CD14-positive monocyte (primary cell): ENCODE measurements at places on chromosomes 13 and 19. TPM values are rescaled to one million over a fixed set of nuclear protein-coding genes. Genes with fewer than 3 reads are reported as not detected.

GRCh38 chr19:9075064-9075949, 11.6 kb upstream of the OR1M1 start:
- H3K27ac ChIP-seq = no peak overlapping the region
- no peaks in the 10 kb centered on the region for H3K36me3 ChIP-seq
- H3K27me3 ChIP-seq = no peaks in the 10 kb centered on the region
- H3K4me1 ChIP-seq = no peaks in the 10 kb centered on the region
- H3K4me3 ChIP-seq = no peak overlapping the region

DNA sequence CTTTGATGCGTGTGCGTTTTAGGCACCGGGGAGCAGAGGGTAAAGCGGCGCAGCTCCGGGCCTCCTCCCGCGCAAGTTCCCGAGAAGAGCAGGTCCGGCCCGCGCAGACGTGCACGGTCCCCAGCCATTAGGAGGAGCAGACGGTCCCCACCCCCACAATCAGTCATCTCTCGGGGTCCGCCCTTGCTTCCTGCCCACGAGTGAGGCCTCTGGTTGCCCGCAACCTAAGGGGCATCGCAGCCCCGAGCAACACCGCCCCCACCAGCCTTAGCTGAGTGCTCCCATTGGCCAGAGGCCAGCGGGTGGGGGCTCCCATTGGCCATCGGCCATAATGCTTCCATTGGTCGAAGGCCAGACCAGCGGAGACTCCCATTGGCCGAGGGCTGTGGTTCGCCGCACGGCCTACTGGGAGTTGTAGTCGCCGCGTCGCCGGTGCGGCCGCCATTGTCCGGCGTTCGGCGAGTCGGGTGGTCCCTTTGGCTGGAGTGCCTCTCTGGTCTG, at the start of gene ZNF8:
Gene ZNF8, plus strand, starts transcription at position 415 of the 501 bp plus-strand sequence. CDS start 127 bp downstream, outside the sequence.
- H3K27ac ChIP-seq = peak within 1 kb of the TSS; percentile 75
- H3K4me3 ChIP-seq = peak within 1 kb of the TSS; percentile 89
- no peaks in the 10 kb centered on the region for H3K27me3 ChIP-seq
- peak; percentile 98 for DNase-seq

The KCNRG gene
- polyA plus RNA-seq = not detected

GRCh38 chr19:7930765-7931164, 4.8 kb upstream of the CTXN1 start:
- H3K36me3 ChIP-seq = peaks cover 50% of the 10 kb centered on the region
- no peak overlapping the region for H3K4me3 ChIP-seq
- H3K4me1 ChIP-seq = peaks cover 6% of the 10 kb centered on the region
- no peaks in the 10 kb centered on the region for H3K27me3 ChIP-seq
- no peak overlapping the region for H3K27ac ChIP-seq

DNA sequence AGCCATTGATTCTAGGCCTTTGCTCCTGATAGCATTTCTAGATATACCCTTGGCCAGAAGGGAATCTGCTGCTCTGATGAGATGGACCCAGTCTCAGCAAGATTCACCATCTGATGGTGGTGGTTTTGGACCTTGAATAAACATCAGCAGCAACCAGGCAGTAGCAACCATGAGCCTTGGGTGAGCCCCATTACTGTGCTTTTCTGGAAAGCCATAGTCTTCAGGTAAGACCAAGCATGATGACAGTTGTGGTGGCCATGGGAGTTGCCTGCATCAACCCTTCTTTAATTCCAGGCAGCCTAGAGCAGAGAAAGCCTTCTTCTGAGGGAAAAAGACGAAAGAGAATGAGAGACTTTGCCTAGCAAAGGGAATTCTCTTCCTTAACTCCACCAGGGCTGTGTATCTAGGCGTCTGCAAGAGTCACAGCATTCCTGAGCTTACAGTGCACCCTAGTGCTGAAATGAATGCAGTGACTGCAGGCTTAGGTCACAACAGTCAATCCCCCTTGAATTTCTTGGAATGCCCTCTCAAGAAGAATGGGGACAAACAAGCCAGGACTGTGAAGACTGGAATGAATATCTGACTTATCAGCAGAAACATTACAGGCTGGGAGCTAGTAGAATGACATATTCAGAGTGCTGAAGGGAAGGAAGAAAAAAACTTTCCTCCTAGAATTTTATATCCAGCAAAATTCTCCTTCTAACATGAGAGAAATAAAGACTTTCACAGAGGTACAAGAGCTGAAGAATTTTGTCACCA, 942.4 kb upstream of the PCDH20 start:
- H3K27ac ChIP-seq = no peak overlapping the region
- H3K4me1 ChIP-seq = no peaks in the 10 kb centered on the region
- no peaks in the 10 kb centered on the region for H3K27me3 ChIP-seq
- no peak for DNase-seq
- H3K36me3 ChIP-seq = no peaks in the 10 kb centered on the region
- no peak overlapping the region for H3K4me3 ChIP-seq

DNA sequence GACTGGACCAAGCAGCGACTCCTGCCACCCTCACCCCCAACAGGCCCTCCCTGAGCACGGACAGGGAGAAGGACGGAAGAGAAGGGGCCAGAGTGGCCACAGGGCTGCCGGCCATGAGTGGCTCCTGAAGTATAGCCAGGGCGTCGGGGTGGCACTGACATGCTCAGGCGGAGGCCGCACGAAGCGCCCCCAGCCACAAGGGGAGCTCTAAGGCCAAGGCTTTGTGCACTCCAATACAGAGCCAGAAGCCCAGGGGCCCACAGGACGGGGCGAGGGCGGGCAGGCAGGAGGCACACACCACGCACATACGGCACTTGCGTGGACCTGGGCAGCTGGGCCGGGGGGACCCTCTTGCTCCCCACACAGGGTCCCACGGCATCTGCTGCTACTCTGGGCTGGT, 52.0 kb downstream of the KLF2 start:
- no peak overlapping the region for H3K27ac ChIP-seq
- no peak overlapping the region for H3K4me3 ChIP-seq
- DNase-seq = no peak

The TMPRSS9 gene
- polyA plus RNA-seq = 0.12 TPM in 1 of 2 replicates, not detected in the other

DNA sequence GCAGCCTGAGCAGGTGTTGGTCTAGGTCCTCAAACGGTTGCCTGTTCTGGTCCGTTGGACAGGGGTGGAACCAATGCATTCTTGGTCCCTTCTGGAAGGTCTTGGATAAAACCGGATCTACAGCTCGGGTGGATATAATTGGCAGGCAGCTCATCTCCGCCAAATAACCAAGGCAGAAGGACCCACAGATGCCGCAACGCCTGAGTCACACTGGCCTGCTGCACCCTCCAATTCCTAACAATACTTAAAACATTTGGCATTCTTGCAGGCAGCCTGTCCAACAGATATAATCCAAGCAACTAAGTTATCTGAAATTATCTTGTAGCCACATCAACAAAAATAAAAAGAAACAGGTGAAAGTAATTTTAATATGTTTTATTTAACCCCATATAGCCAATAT, 59.0 kb upstream of the FGF14 start:
- H3K36me3 ChIP-seq = no peaks in the 10 kb centered on the region
- H3K27ac ChIP-seq = no peak overlapping the region
- no peak for DNase-seq
- H3K4me1 ChIP-seq = no peaks in the 10 kb centered on the region
- H3K27me3 ChIP-seq = no peaks in the 10 kb centered on the region
- H3K4me3 ChIP-seq = no peak overlapping the region

- no peaks in the 10 kb centered on the region for H3K4me1 ChIP-seq
- H3K4me3 ChIP-seq = no peak overlapping the region
- H3K36me3 ChIP-seq = no peaks in the 10 kb centered on the region
- H3K27ac ChIP-seq = no peak overlapping the region
- H3K27me3 ChIP-seq = no peaks in the 10 kb centered on the region
These were observed 28.3 kb downstream of the TDRD3 start for GRCh38 chr13:60425332-60425731.

The SCAF1 gene
- 0.68 TPM for polyA plus RNA-seq

- DNase-seq = no peak
- peaks cover 11% of the 10 kb centered on the region for H3K4me1 ChIP-seq
- H3K27me3 ChIP-seq = no peaks in the 10 kb centered on the region
- H3K4me3 ChIP-seq = no peak overlapping the region
- no peaks in the 10 kb centered on the region for H3K36me3 ChIP-seq
These were observed 96.2 kb downstream of the SUCLA2 start for GRCh38 chr13:47904891-47905290.

- no peaks in the 10 kb centered on the region for H3K27me3 ChIP-seq
- peaks cover 62% of the 10 kb centered on the region for H3K36me3 ChIP-seq
- H3K4me1 ChIP-seq = peaks cover 52% of the 10 kb centered on the region
- peak; percentile 39 for DNase-seq
- peak overlapping the region; percentile 70 for H3K27ac ChIP-seq
- H3K4me3 ChIP-seq = no peak overlapping the region
These were observed 12.9 kb downstream of the FXYD5 start for GRCh38 chr19:35167251-35168119.

GRCh38 chr19:49422407-49423070, 702 bp downstream of the PTH2 start:
- no peaks in the 10 kb centered on the region for H3K36me3 ChIP-seq
- peaks cover 83% of the 10 kb centered on the region for H3K27me3 ChIP-seq
- H3K27ac ChIP-seq = no peak overlapping the region
- peak overlapping the region; percentile 63 for H3K4me3 ChIP-seq

GRCh38 chr19:6767357-6768235, at the start of gene SH2D3A:
Gene SH2D3A, minus strand, starts transcription at chr19:6767435. Its CDS starts 3,687 bp downstream, at chr19:6763748.
- peak; percentile 77 for DNase-seq
- no peaks in the 10 kb centered on the region for H3K27me3 ChIP-seq
- H3K27ac ChIP-seq = peak within 1 kb of the TSS; percentile 70
- peaks cover 45% of the 10 kb centered on the region for H3K4me1 ChIP-seq
- peak within 1 kb of the TSS; percentile 16 for H3K4me3 ChIP-seq

DNA sequence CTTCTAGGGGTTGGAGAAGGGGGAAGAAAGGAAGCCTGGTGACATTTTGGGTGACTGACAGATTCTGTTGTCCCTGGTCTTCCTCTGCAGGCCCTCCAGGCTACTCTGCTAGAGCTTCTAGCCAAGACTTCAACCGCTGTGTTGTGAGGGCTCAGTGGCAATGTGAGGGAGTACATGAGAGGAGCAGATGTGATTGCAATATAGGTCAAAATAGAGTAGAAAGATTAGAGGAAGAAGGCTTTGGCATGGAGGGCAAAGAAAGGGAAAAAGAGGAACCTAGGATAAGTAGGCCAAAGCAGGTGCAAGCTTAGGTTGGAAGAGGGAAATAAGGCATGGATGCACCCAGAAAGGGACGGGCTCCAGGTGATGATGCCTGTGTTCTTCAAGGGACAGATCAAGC, 216.9 kb downstream of the RGCC start:
- no peaks in the 10 kb centered on the region for H3K27me3 ChIP-seq
- no peaks in the 10 kb centered on the region for H3K36me3 ChIP-seq
- DNase-seq = no peak
- no peak overlapping the region for H3K27ac ChIP-seq
- no peaks in the 10 kb centered on the region for H3K4me1 ChIP-seq

DNA sequence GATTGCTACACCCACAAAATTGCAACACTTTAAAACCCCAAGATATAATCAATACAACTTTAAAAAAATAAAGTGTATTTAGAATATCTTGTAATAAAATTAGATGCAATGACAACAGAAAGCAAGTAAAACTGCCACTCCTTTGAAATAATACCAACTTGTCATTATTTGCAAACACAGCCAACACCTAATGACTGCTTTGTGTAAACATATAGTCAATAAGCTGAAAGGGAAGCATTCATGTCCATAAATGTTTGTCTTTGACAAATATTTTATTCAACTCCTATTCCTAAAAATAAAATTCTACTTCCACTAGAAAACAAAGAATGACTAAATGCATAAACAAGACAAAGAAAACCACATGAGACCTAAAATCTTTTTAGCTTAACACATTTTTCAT, 6.6 kb downstream of the SMAD9 start:
- H3K4me3 ChIP-seq = no peak overlapping the region
- H3K4me1 ChIP-seq = no peaks in the 10 kb centered on the region
- DNase-seq = no peak
- no peak overlapping the region for H3K27ac ChIP-seq
- H3K36me3 ChIP-seq = no peaks in the 10 kb centered on the region

DNA sequence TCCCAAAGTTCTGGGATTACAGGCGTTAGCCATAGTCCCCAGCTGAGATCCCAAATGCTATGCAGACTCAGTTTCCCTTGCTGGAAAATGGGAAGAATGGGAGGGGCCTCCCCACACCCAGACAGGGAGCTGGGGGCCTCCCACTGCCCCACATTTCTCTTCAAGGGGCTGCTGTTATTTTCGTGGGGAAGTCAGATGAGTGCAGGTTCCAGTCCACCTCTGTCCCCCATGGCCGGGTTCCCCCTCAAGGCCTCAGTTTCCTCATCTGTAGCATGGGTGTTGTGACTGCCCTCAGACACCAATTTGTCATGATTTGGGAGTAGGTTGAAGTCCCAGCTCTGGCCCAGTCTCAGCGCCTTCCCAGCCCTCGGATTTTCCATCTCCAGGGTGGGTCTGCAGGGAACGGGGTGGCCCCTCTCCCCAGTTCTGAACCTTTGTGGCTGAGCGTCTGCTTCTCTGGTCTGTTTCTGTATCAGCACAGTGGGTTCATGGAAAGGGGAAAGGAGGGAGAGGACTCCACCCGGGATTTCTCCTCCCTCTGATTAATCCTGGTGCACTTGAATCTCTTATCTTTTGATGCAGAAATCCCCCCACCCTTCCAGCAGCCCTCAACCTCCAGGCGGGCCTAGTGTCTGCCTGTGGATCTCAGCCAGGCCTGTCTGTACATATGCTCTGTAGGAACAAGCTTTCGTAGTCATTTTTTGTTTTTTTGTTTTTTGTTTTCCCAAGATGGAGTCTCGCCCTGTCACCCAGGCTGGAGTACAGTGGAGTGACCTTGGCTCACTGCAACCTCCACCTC, 12.2 kb downstream of the NFIC start:
- H3K4me1 ChIP-seq = peaks cover 4% of the 10 kb centered on the region
- no peaks in the 10 kb centered on the region for H3K27me3 ChIP-seq
- H3K36me3 ChIP-seq = peaks cover 33% of the 10 kb centered on the region

GRCh38 chr13:43992211-43992610, 112.5 kb downstream of the LACC1 start:
- no peak for DNase-seq
- H3K4me1 ChIP-seq = no peaks in the 10 kb centered on the region
- no peaks in the 10 kb centered on the region for H3K27me3 ChIP-seq

DNA sequence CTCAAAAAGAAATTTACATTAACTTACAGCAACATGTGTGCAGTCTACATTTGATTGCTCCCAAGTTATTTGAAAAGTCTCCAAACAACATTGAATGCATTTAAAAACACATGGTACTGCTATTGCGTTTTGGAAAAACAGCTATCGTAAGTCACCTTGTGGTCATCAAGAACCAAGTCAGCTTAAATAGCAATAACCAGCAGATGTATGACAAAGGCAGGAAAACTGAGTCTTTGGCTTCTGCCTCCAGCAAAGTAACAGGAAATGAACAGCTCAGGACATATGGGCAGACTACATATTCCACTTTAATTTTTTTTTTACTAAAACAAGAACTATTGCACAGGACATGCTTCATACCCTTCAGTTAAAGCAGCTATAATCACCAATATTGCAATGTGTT, 580.6 kb upstream of the SPRY2 start:
- no peak overlapping the region for H3K27ac ChIP-seq
- no peaks in the 10 kb centered on the region for H3K36me3 ChIP-seq
- H3K27me3 ChIP-seq = no peaks in the 10 kb centered on the region
- H3K4me1 ChIP-seq = no peaks in the 10 kb centered on the region
- no peak for DNase-seq

The ALDH16A1 gene
- polyA plus RNA-seq = 31.2 and 42.6 TPM in 2 replicates

GRCh38 chr13:68982961-68983619, 1124.5 kb upstream of the ATXN8OS start:
- no peaks in the 10 kb centered on the region for H3K36me3 ChIP-seq
- no peaks in the 10 kb centered on the region for H3K4me1 ChIP-seq
- H3K27me3 ChIP-seq = no peaks in the 10 kb centered on the region
- H3K4me3 ChIP-seq = no peak overlapping the region
- H3K27ac ChIP-seq = no peak overlapping the region
- DNase-seq = no peak

- no peak overlapping the region for H3K27ac ChIP-seq
- no peaks in the 10 kb centered on the region for H3K36me3 ChIP-seq
- H3K4me1 ChIP-seq = no peaks in the 10 kb centered on the region
- no peaks in the 10 kb centered on the region for H3K27me3 ChIP-seq
- no peak for DNase-seq
These were observed 21.3 kb upstream of the SLC1A5 start for GRCh38 chr19:46809534-46810272.

The ZNF573 gene
- 0.61 and 1.5 TPM in 2 replicates for polyA plus RNA-seq
